ENCODE measurements at places on chromosomes 11 and 22.

DNA sequence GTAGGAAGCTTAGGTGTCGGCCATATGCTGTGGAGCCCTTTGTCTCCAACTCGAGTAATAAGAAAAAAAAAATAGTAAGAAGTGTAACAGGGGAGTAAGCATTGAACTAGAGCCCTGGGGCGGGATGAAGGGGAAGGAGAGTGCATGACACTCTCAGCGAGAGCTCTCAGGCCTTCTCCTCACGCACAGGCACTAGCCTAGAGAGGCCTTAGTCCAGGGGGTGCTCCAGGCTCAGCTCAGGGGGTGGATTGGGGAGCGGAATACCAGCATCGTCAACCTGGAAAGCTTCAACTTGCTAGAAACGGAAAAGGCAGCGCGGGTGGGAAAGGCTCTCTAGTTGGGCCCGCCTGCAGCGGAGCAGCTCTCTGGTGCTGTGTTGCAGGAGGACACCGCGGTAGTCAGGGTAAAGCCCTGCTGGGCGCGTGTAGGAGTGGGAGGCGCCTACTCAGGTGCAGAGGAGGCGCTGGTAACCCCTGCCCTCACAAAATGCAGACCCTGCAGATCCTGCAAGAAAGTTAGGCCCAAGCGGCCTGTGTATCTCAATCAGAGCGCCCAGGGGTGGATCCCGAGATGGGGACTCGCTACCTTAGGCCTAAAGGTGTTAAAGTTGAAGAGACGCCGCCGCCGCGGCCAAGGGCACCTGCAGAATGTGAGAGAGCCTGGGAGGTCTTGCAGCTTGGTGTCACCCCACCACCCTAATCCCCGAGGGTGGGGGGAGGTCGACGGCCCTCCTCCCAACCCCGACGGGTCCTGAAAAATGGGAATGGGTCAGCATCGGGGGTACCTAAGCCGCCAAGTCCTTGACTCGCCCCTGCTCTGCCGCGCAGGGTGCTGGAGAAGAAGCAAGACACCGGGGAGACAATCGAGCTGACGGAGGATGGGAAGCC, 2.8 kb downstream of the SLC17A6 start:
- DNase-seq = no peak

GRCh38 chr11:8656291-8656690, 26.2 kb downstream of the TRIM66 start:
- no peak for DNase-seq

DNA sequence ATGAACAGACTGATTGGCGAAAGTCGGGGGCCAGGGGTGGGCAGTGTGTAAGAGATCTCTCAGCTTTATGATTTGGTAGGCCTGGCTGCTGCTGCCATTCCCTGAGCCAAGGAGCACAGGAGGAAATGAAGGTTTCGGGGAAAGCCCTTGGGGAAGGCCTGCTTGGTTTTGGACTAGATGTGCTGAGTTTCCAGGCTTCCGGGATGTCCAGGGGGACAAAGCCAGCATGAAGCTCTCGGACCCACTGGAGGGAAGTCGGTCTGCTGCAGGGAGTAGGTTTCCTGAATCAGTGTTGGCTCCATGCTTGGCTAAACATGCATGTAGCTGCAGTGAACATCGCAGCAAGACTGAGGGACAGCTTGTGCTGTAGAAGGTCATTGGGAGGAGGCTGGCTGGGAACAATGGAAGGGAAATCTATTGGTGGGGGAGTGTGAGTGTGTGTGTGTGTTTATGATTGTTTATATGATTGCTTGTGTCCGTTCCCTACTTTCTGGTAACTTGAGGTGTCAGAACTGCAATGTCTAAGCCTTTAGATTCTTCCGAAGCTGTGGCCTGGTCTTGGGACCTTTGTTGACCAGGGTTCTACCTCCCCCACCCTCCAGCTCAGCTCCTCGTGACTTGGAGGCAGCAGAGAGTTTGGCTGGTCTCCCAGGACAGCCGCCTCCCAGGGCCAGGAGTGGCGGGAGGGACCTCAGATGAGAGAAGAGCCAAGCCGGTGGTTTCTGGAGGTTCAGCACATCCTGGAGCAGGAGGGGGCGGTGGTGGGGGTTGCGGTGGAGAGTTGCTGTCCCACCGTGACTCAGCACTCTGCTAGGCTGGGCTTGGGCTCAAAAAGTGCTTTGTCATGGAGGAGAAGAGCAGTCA, 4.0 kb upstream of the FTH1 start:
- DNase-seq = peak; percentile 60

- DNase-seq = no peak
These were observed 8.2 kb upstream of the YWHAH start for GRCh38 chr22:31935961-31936635.

- DNase-seq = no peak
These were observed 66.1 kb downstream of the SLC36A4 start for GRCh38 chr11:93131709-93132108.

DNA sequence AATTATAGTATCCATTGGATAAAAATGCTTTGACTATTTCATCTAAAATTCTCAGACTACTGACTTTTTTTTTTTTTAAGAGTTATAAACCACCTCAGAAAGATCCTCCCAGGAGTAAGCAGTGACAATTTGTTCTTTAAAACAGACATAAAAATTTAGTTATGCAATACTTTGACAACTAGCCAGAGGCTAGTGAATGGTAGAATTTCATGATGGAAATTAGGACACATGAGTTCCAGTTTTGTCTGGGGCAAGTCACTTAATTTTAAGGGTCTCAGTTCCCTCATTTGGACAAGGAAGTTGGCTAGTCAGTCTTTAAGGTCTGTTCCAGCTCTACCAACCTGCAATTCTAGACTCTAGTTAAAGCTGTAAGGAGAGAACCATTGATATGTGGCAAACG, 2.9 kb downstream of the IL18 start:
- DNase-seq = no peak

DNA sequence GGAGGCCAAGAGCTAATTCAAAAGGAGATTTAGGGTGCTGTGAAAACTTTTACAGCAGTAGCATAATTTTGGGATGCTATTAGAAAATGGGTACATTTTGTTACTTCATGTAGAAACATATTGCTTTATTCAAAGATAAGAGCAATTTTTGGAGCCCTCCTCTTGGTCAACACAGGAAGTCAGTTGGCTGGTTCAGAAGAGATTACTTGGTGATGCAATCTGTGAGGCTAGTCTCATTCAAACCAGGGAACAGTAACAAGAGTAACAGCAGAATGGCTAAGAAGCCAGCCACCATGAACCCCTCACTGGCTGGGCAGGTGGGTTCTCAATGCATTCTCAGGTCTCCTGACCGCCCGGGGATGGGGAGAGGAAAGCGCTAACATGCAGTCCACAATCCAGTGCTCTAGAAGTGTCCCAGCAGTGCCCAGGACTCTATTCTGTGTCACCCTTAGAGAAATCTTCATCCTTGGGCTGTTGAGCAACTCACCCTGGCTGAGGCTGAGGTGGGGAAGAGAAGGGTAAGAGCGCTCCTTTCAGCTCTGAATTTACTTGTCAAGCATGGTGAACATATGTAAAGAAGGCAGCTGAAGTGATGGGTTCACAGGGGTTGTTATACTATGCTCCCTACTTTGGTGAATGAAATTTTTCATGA, 262.2 kb upstream of the UBASH3B start:
- no peak for DNase-seq

GRCh38 chr11:78023426-78023825, 350 bp upstream of the KCTD14 start:
- DNase-seq = no peak

DNA sequence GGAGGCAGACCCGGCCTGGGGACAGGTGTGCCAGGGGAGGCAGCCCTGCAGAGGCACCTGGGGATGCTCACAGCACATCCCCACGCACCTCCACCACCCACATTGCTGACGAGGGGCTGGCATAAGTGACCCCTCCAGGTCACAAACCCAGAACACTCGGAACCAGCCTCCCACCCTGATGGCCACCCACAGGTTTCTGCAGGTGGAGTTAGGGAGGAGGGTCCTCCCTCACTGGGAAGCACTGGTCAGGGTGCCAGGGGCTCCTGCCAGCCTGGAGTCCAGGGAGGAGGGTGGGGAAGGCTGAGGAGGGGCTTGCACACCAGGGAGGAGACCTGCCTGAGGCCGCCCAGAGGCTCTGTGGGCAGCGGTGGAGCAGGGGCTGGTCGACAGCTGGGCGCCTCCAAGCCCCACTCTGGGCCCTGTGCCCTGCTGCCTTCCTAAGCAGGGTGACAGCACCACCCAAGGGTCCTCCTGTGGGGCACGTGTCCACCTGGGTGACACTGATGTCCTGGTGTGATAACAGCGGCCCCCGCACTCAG, 51.0 kb upstream of the CARS1 start:
- DNase-seq = no peak
